ENCODE measurements at places on chromosomes 12 and 14.

DNA sequence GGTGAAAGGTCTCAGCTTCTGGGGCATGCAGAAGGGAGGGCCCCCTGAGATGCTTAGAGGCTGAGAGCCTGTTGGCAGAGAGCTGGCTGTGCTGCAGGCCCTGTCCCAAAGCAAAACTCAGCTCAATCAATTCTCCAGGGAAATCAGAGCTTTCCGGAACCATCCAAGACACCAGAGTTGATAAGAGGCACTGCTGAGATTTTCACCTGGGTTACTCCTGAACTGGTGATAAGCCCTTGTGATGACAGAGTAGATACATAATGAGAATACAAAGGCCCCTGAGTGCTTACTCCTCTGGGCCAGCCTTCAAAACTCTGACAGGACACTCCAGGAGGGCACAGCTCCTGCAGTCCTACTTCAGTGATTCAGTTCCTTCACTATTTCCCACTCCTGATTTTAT, 63.9 kb downstream of the ARL6IP4 start:
- no peak for DNase-seq

DNA sequence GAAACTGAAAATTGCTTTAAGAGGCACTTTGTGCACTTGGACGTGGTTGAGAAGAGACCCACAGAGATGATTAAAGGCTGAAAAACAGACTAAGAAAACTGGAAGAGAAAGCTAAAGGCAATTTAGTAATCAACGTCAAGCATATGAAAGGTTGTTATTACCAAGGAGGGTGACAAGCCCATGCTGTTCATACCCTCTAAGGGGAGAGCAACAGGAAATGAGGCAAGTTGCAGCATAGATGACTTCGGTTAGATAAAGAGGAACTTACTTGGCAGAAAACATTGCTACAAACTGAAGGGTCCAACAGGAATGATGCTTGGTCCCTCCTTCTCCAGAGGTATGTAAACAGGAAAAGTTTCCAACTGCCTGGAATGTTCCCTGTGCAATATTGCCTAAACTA, 107.8 kb downstream of the DUSP6 start:
- no peak for DNase-seq

- no peak for DNase-seq
Observed at GRCh38 chr12:14771651-14772137, 31.6 kb downstream of the WBP11 start.

GRCh38 chr12:83322809-83323208, 636.1 kb downstream of the TMTC2 start:
- DNase-seq, result no peak

DNA sequence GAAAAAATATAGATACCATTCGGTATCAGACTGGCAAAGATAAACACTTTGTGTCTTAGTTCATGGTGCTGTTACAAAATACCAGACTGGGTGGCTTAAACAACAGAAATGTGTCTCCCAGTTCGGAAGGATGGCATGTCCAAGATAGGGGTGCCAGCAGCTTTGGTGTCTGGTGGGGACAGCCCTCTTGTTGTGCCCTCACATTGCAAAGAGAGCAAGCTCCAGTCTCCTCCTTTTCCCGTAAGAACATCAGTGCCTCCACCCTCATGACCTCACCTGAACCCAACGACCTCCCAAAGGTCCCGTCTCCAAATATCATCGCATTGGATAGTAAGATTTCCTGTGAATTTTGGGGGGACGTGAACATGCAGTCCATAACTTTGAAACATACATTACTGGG, 12.4 kb downstream of the ZBTB42 start:
- no peak for DNase-seq

DNA sequence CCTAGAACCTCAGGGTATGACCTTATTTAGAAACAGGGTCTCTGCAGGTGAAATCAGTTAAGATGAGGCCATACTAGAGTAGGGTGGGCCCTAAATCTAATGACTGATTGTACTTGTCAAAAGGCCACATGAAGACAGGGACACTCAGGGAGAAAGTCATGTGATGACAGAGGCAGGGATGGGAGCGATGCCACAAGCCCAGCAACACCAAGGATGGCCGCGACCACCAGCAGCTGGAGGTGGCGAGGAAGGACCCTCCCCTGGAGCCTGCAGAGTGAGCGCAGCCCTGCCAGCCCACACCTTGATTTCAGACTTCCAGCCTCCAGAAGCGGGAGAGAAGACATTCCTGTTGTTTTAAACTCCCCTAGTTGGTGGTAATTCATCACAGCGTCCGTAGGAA, 199.9 kb downstream of the PHETA1 start:
- DNase-seq, result no peak

- DNase-seq, result no peak
Observed at GRCh38 chr14:96588410-96589257, 86.5 kb downstream of the PAPOLA start.

GRCh38 chr12:53981634-53982565, 3.0 kb upstream of the HOXC10 start:
- DNase-seq, result no peak

GRCh38 chr12:109521831-109522230, 44.4 kb downstream of the UBE3B start:
- DNase-seq, result no peak

GRCh38 chr12:53659571-53659981, 16.3 kb downstream of the ATP5MC2 start:
- no peak for DNase-seq

- DNase-seq, result no peak
Observed at GRCh38 chr12:124620606-124621295, 53.3 kb upstream of the NCOR2 start.

DNA sequence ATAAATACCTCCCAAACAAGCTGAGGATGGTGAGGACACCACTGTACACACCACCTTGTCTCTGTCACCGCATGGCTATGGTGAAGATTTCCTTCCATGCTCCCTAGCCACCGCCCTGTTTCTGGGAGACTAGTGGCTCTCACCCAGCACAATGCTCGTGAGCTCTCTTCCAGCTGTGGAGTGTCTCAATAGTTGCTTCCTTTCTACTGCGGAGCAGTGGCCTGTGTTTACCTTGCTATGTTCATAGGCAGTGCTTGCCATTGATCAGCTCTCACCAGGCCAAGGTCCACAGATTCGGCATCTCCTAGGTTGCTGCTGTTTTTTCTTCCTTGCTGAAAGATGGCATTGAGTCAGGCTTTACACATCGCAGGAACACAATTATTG, 313.6 kb upstream of the RTL1 start:
- no peak for DNase-seq

DNA sequence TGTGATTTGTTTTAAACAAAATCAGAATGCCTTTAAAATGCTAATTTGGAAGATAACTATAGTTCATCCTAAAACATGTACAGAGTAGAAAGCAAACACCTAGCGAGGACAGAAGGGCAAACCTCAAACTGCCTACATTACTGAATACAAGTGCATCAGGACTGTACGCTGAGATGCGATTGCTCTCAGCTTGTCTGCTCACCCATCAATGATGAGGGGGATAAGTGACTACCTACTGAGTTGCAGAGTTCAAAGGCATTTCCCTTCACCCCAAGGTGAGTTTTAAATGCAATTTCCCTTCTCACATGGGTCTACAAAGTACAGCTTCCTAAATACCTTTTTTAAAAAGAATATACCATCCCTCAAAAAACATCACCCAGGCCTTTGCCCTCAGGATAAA, 52.9 kb downstream of the PHLDA1 start:
- no peak for DNase-seq

DNA sequence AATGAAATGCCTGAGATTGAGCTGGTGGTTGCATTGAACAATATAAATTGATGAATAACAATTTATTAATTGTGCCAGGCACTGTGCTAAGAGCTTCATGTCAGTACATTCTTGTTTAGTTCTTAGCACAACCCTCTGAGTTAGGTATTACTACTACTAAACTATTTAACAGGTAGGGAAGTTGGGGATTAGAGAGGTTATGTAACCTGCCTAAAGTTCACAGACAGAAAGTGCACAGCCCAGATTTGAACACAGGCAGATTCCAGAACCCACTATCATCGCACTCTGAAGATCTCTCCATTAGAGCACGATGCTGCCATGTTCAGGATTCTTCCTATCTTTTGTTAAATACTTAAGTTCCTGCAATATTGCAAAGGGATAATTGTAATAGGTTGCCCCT, 49.3 kb downstream of the ETV6 start:
- no peak for DNase-seq

- no peak for DNase-seq
Observed at GRCh38 chr14:68257969-68258368, 438.4 kb downstream of the RAD51B start.

DNA sequence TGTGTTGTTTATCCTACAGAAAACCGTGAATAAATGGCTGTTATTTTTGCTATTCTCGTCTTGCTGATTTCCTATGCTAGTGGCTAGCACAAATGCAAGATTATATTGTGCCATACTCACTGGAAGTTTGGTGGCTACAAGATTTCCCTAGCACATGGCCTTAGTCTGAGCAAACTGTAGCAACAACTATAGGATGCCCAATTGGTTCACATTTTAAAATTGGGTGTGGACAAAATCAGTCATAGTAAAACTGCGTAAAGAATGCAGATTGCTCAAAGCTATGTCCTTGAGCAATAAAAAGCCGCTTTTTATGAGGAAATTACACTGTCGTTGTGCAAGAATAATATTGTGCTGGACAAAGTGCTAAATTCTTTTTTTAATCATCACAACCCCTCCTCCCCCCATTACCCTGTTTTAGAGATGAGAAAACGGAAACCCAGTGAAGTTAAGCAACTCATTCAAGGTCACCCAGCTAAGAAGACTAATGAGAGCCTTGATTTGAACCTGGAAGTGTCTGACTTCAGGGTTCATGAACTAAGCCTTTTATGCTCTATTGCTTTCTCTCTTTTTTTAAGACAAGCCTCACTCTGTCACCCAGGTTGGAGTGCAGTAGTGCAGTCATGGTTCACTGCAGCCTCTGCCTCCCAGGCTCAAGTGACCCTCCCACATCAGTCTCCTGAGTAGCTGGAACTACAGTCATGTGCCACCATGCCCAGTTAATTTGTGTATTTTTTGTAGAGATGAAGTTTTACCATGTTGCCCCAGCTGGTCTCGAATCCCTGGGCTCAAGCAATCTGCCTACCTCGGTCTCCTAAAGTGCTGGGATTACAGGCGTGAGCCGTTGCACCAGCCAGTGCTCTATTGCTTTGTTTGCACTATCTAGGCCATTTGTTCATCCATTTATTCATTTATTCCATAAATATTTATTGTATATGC, 73.6 kb downstream of the SRGAP1 start:
- no peak for DNase-seq

DNA sequence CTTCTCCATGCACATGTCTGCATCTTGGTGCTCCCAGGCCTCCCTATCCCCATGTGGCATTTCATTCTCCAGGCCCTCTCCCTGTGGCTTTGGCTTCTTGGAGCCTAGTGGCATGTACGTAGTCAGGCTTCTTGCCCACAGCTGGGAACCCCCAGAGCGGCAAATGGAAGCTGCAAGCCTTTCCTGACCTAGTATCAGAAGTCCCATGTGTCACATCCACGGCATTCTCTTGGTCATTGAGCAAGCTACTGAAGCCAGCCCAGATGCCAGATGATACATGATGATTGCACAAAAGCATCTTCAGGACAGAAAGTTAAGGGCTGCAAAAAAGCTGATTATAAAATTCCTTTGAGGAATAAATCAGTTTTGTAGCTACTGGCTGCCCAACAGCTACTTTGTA, 154.9 kb downstream of the PELI2 start:
- DNase-seq, result no peak

DNA sequence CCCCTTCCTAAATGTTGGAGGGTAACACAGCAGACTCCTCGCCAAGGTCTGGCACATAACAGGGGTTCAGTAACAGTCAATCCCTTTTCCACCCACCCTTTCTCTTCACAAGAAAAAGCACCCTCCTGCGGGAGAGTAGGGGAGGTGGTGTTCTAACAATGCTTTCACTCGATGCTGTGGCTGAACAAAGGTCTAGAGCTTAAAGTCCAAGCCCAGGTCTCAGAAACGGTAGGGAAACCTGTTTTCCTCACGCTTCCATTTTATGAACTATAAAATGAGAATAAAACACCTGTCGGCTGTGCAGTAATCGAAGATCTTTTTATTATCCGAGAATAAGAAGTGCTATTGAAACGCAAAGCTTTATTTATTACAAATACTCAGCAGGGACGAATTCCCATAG, 20.9 kb upstream of the CACNA2D4 start:
- DNase-seq, result no peak

DNA sequence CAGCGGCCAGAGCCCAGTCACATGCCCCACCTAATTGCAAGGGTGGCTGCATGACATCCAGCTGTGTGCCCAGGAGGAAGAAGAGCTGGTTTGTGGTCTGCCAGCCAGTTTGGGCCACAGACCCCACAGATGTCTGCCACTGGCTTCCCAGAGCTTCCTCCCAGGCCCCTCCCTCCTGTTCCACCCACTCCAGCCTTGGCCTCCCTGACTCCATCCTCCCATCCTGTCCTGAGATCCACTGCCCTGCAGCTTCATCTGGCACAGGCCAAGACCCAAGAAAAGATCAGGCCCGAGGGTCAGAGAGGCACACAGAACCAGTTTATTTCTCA, 5.9 kb downstream of the NGB start:
- no peak for DNase-seq

- no peak for DNase-seq
Observed at GRCh38 chr12:68532204-68532886, 78.4 kb upstream of the RAP1B start.

DNA sequence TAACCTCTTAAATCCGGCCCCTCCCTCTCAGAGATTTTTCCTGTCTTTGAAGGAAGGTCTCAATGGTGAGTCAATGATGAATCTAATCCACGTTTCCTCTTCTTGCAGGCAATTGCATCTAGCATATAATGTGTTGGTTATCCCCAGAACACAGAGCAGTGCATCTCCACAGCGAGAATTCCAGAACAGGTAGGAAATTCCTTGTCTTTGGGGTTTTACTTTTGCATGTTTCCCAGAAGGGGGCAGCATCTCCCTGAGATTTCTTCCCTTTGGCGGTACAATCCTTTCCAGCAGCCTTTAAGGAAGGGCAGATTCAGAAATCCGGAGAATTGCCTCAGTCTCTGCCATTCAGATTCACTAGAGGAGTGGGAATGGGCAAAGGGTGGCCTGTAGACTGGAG, 128.0 kb downstream of the KCNA5 start:
- DNase-seq, result no peak

GRCh38 chr14:47366006-47366405, 309.4 kb downstream of the MDGA2 start:
- DNase-seq, result no peak

DNA sequence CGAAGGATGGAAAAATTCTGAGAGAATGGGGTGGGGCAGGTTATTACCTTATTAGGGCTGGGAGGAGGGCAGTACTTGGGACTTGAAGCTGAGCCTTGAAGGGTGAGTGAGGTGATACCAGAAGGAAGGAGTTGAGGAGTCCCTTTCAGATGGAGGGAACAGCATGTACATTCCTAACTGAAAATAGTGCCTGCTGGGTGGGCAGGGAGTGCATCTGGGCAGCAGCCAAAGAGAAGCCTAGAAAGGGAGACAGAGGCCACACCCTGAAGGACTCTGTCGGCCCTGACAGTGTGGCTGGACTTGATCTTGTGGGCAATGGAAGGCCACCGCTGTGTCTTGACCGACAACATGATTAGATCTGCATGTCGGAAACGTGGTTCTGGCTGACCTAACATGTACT, 147.6 kb downstream of the NDUFA12 start:
- DNase-seq, result no peak

DNA sequence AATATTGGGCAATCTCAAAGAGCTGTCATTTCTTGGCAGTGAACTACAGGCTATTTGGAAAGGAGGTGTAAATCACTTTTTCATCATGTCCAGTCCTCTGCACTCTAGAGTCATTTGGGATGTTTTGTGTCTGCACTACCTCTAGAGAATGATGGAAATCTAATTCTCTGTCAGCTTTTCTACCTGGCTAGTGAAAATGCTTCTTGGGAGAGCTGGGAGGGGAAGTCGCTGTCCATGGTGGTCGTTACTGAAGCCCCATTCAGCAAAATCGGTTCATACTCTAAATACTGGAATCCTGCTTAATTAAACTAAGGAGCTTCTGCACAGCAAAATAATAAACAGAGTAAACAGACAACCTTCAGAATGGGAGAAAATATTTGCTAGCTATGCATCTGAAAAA, 251.8 kb downstream of the APAF1 start:
- no peak for DNase-seq

All from activated T-helper 9 cell treated with anti-CD3 and anti-CD28 coated beads, Interleukin-2, amount 50 U/mL, for 16 hours (primary cell).